ENCODE measurements at places on chromosomes 6 and 20. TPM values are rescaled to one million over a fixed set of nuclear protein-coding genes. Genes with fewer than 3 reads are reported as not detected.

Gene FAM209A
- not detected for polyA plus RNA-seq

Gene PPIL6
- 0.45 TPM for polyA plus RNA-seq

Gene NCR2
- not detected for polyA plus RNA-seq

Gene B3GAT2
- polyA plus RNA-seq: not detected

Gene LRRC73
- polyA plus RNA-seq: 0.75 TPM

Gene TSPO2
- not detected for polyA plus RNA-seq

Gene AGER
- 1.8 TPM for polyA plus RNA-seq

Gene NKAPL
- polyA plus RNA-seq: 0.34 TPM

Gene TBX18
- polyA plus RNA-seq: 0.06 TPM

Gene CASS4
- polyA plus RNA-seq: not detected

Gene INSM1
- polyA plus RNA-seq: not detected

Gene SAMD5
- polyA plus RNA-seq: 0.87 TPM

Gene ZFAND3
- 9.4 TPM for polyA plus RNA-seq

Gene BANF2
- polyA plus RNA-seq: not detected

Gene FAM83C
- polyA plus RNA-seq: not detected

Gene SMOC2
- not detected for polyA plus RNA-seq

Gene PRIM2
- polyA plus RNA-seq: 11.5 TPM

Gene FOXC1
- 4.6 TPM for polyA plus RNA-seq

Gene REPS1
- polyA plus RNA-seq: 45.8 TPM

Gene FANCE
- 8.8 TPM for polyA plus RNA-seq

Gene SMIM8
- 2.1 TPM for polyA plus RNA-seq

Gene PHACTR1
- polyA plus RNA-seq: not detected

Gene RBPJL
- not detected for polyA plus RNA-seq

Gene SLC35A1
- 8.3 TPM for polyA plus RNA-seq

Gene TFAP2D
- not detected for polyA plus RNA-seq

Gene RAET1G
- 32.3 TPM for polyA plus RNA-seq

Gene RBL1
- polyA plus RNA-seq: 5.6 TPM

Gene HSPA12B
- not detected for polyA plus RNA-seq

Gene ZBP1
- not detected for polyA plus RNA-seq

Gene DSP
- 93.5 TPM for polyA plus RNA-seq

Gene EYS
- polyA plus RNA-seq: 0.14 TPM

Gene MTCH1
- polyA plus RNA-seq: 91.9 TPM

Gene OPRM1
- polyA plus RNA-seq: not detected

Gene SCRT2
- not detected for polyA plus RNA-seq

Gene SMPDL3A
- 4.8 TPM for polyA plus RNA-seq

Gene CLVS2
- not detected for polyA plus RNA-seq

Gene RIPOR2
- polyA plus RNA-seq: 0.16 TPM

Gene C20orf144
- 0.03 TPM for polyA plus RNA-seq

Gene SLA2
- polyA plus RNA-seq: not detected

Gene GPR6
- not detected for polyA plus RNA-seq

Gene STMND1
- polyA plus RNA-seq: not detected

Gene KIF25
- polyA plus RNA-seq: not detected

Gene SLC35D3
- not detected for polyA plus RNA-seq

Gene LY6G6F
- polyA plus RNA-seq: not detected

Gene CST9
- not detected for polyA plus RNA-seq

All from mammary epithelial cell (primary cell).